Aorta (tissue), 5 donors: ENCODE measurements at places on chromosomes 4 and X. TPM values are rescaled to one million over a fixed set of nuclear protein-coding genes. Genes with fewer than 3 reads are reported as not detected.

The STATH gene
- total RNA-seq: not detected

The HTRA3 gene
- total RNA-seq: 31.8 TPM

The F9 gene
- not detected for total RNA-seq

DNA sequence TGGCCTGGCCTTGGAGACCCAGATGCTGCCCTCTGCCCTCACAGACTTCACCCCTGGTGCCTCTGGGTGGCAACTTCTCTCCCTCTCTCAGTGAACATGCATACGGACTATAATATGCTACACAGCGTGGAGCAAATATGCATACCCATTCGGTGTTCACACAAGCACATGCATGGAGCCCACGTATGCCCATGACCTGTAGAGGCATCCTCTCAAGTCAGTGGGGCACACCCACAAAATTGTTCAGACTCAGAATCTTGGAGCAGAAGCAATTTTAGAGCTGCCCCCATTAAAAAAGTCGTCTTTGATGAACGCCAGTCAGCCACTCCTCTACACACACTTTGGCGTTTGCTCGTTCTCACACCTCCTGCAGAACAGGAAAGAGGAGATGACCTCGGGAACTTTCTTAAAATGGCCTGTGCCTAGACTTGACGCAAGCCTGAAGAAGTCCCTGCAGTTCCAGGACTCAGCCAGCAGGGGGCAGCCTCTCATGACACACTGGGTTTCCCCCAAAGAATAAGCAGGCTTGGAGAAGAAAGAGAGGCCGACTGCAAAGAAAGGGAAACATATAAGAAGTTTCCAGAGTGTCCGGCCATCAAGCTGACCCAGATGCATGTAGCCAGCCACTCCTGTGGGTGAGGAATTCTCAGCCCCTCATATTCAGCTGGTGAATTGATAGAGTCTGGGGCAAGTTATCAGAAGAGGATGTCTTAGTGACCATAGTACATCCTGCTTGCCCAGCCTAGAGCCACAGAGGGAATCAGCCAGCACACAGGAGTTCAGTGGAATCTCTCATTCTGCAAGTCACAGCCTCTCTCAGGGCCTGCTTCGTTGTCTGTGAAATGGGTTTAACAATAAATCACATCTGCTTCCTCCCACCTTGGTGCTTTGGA, 17.3 kb downstream of the APLN start:
- peak; percentile 90 for DNase-seq
- H3K27me3 ChIP-seq: no peaks in the 10 kb centered on the region
- H3K4me3 ChIP-seq: no peak overlapping the region
- no peak overlapping the region for H3K27ac ChIP-seq
- no peaks in the 10 kb centered on the region for H3K36me3 ChIP-seq

DNA sequence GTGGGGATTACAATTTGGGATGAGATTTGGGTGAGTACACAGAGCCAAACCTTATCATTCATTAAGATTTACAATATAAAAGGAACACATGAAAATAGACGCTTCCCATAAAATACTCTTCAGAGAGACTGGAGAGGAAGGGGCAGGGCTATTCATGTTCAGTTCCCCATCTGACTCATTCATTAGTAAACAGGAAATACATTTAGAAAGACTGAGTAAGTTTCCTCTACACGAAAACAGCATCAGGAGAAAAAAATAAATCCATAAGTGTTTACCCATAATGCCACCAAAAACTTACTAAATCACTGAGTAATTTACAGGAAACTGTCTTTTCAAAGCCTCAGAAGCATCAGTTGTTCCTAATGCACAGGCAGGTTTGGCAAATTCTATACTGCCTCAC, 255.4 kb upstream of the CXorf51A start:
- no peak overlapping the region for H3K27ac ChIP-seq
- no peaks in the 10 kb centered on the region for H3K36me3 ChIP-seq
- H3K4me1 ChIP-seq: no peaks in the 10 kb centered on the region
- no peaks in the 10 kb centered on the region for H3K27me3 ChIP-seq

DNA sequence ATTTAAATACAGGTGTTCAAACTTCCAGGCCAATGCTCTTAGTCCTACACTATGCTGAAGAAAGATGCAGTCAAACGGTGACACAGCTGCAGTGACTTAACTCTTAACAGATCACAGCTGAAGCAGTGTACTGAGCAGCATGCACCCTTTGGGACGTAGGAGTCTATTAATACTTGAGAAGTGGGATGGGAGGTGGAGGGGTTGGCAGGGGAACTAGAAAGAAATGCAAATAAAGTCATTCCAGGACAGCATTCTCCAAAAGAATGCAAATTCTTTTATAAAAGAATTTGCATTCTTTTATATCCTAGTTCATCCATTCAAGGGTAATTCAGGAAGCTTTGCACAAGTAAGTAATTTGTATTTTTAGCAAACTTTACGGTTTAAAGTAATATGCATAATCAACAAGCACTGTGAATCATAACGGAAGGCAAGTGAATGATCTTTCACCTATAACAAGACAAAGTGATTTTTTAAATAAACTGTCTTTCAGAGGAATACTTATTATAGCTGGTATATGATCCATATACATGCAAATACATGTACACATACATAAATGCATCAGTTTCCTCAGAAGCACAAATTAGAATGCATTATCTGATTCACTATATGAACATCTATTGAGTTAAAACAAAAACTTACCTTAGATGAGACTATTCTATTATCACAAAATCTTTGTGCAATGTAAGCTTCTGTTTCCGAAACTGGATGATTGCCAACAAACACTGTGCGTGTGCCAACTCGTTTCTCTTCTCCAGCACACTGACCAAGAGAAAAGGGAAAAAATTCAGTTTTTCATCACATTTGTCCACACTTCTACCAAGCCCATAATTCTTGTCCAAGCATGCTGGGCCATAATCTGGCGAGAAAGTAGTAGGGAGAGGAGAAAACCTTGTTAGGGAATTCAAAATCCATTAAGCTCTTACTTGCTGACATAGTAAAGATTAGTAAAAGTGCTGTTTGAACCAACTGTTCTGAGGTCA, 106.5 kb downstream of the ATP11C start:
- no peaks in the 10 kb centered on the region for H3K4me1 ChIP-seq
- DNase-seq: no peak
- H3K27ac ChIP-seq: no peak overlapping the region
- no peak overlapping the region for H3K4me3 ChIP-seq
- H3K36me3 ChIP-seq: no peaks in the 10 kb centered on the region

GRCh38 chrX:619451-619811, 11.2 kb upstream of the SHOX start:
- H3K4me3 ChIP-seq: no peak overlapping the region
- H3K4me1 ChIP-seq: no peaks in the 10 kb centered on the region
- no peak overlapping the region for H3K27ac ChIP-seq
- peak; percentile 51 for DNase-seq
- no peaks in the 10 kb centered on the region for H3K27me3 ChIP-seq

GRCh38 chr4:138555584-138555983, 313.4 kb upstream of the SLC7A11 start:
- no peak overlapping the region for H3K4me3 ChIP-seq
- no peaks in the 10 kb centered on the region for H3K27me3 ChIP-seq
- H3K4me1 ChIP-seq: peaks cover 2% of the 10 kb centered on the region
- no peaks in the 10 kb centered on the region for H3K36me3 ChIP-seq
